ENCODE measurements at places on chromosomes 3 and 15.
A peak's percentile ranks its signal among the peaks of the same experiment; 100 is the strongest.

DNA sequence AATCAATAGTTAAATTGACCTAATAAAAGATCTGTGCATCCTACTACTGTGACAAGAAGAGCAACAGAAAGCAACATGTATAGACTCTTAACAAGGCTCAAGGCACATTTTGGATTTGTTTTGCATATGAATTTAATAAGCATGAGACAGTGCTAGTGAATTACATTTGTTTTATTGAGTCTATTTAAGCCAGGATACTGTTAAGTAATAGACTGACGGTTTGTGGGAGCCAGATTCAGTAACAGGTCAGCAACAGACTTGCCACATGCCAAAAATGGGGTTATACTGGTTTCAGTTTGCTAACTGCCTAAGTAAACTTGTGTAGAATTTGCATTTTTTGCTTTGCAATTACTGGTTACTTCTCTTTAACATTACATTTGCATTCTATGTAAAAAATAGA is 54.0 kb downstream of the MBNL1 start:
- DNase-seq = no peak

GRCh38 chr3:56802790-56803189 is 1.0 kb upstream of the ARHGEF3 start:
- no peak for DNase-seq

DNA sequence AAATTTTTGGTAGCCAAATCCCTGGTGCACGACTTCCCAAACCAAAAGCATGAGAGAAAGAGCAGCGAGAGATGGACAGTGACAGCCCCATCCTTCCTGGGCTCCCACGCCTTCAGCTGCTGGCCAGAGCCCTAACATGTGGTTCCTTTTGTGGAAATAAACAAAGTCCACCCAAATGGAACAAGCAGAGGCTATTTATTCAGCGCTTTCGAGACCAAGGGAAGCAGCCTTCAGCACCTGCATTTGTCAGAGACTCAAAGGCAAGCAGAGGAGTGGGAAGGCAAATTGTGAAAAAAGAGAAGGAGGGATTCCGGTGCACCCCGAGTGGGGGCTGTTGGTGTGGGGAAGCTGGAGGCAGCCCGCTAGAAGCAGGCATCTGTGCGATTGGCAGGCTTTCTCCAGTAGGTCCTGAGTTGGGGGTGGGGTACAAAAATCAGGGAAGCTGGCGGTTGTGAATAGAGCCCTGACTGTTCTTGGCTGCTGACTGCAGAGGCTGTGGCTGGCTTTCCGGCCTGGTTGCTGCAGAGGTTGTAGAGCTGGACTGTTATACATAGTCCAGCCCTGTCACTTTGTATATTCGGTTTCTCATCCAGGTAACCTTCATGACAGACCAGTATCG is 427.2 kb downstream of the OCA2 start:
- no peak for DNase-seq

DNA sequence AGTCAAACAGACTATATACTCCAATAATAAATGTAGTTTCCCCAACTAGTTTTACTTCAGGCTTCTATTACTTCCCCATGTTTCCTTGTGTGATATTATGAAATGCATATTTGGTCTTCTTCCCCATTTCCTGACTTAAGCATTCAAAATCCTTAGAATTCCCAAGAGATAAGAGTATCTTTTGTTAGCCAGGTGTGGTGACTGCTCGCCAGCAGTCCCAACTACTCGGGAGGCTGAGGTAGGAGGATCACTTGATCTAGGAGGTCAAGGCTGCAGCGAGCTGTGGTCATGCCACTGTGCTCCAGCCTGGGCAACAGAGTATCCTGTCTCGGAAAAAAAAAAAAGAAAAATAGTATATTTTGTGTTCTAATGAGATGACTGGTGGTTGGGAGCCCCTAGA is 72.7 kb upstream of the UBE2E2 start:
- DNase-seq = no peak

DNA sequence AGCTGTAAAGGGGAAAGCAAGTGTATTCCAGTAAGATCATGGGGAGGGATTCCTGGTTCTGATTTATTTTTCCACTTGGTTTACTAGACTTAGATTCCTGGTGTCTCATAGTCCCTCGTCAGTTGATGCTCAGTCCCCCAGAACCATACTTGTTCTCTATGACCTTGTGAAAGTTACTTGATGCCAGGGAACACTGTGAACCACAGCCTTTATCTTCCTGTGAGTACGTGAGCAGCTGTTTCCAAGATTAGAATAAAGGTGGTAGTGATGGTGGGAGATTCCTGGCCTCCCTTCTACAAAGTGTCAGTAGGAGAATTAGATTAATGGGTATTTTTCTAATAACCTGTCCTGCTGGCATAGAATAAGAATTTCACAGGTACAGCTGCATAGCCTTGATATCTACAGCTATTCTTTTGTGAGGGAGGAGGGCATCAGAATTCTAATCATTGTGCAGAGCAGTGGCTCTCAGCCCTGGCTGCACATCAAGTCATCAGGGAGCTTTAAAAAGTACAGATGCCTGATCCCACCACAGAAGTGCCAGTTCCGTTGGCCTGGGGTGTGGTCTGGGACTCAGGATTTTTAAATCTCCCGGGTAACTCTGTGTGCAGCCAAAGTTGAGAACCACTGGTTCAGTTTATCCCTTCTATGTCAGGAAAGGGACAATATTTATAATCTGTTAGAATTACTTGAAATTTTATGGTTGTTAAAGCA is 20.0 kb downstream of the GPD1L start:
- no peak for DNase-seq

- DNase-seq = peak; percentile 40
Measured at GRCh38 chr3:150763841-150764483, 993 bp upstream of the SIAH2 start.

- DNase-seq = no peak
Measured at GRCh38 chr15:72057548-72058091, 60.3 kb downstream of the MYO9A start.

- DNase-seq = no peak
Measured at GRCh38 chr15:54026258-54026657, 48.0 kb downstream of the UNC13C start.

- DNase-seq = no peak
Measured at GRCh38 chr3:126753191-126754160, 49.4 kb downstream of the CHCHD6 start.

GRCh38 chr3:168459226-168459784 is 363.6 kb upstream of the GOLIM4 start:
- no peak for DNase-seq

GRCh38 chr3:160796813-160797164 is 40.8 kb downstream of the PPM1L start:
- DNase-seq = no peak

DNA sequence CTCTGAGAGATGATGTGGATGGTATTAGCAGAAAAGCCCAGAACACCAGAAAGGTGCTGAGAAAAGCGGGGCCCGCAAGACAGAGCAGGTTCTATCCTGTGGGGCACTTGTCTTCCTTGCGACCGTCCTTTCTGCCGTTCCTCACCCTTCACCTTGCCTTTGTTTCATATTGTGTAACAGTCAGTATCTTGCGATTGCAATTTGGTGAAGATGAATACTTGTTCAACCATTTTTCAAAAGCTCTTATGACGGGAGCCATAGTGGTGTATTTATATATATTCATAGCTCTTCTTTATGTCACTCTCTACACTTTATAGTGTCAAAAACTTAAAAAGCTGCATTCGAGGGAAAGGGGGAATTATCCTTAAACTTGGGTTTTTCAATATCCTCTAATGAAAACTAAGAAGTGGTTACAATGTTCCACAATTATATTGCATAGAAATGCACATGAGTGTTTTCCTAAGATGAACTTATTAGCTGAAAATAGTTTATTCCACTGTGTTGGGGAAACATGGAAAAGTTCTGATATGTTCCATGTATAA is 797 bp downstream of the MAP3K13 start:
- DNase-seq = no peak

DNA sequence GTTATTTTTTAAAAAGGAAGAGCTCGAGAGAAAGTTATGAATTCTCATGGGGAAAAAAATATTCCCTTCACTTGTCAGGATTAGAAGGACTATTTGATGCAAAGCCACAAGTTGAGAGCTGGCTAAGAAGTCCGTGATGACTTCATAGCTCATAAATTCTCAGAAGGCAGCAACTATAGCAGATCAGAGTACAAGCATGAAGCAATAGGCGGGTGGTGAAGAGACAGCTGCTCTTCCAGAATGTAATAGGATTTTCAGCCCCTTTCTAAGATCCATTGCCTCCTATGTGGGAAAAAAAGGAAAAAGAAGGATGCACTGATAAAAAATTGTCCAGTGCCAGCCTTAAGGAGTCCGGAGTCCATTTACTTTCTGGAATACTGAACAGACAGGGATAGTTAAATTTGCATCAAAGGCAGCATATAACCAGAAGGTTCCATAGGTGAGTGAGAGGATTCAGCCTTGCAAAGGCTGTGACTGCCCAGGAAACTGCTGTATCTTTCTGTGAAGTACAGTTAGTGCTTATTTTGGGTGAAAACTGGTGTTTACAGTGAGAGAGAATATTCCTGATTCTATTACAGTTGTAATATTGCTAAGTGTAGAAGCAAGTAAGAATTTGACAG is 929.5 kb upstream of the ALCAM start:
- DNase-seq = no peak

GRCh38 chr3:52983828-52984227 is 62.0 kb downstream of the SFMBT1 start:
- DNase-seq = no peak

DNA sequence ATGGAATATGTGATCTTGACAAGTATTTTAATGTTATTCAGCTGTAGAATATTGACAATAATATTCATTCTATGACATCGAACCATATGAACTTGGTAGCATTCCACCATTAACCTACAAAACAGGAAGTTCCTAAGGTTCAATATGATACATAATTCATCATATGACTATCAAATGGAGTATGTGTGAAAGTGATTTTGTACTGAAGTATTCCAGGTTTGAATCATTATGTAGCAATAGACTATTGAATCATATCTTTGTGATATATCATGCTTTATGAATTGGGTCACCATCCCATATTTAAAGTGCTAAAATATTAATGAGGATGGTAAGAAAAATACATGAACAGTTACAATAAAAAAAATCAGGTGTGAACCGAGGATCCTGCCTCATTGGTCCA is 95.1 kb downstream of the TP63 start:
- DNase-seq = no peak

DNA sequence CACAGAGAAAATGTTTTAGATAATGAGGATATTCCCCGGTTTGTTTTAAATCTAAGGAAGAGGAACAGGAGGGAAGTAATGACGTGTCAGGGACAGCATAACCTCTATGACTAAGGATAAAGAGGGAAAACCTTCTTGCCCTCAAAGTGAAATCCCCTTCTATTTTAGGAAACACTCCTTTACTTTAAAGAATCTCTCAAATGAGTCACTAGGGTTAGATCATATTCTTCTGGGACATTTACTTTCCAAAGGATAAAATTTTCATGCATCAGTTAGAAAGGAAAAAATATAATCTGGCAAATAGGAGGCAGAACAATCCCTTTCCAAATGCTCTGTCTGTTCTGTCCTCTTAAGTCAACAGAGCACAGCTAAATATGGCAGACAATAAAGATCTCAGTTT is 43.2 kb upstream of the UBE2E2 start:
- DNase-seq = no peak

DNA sequence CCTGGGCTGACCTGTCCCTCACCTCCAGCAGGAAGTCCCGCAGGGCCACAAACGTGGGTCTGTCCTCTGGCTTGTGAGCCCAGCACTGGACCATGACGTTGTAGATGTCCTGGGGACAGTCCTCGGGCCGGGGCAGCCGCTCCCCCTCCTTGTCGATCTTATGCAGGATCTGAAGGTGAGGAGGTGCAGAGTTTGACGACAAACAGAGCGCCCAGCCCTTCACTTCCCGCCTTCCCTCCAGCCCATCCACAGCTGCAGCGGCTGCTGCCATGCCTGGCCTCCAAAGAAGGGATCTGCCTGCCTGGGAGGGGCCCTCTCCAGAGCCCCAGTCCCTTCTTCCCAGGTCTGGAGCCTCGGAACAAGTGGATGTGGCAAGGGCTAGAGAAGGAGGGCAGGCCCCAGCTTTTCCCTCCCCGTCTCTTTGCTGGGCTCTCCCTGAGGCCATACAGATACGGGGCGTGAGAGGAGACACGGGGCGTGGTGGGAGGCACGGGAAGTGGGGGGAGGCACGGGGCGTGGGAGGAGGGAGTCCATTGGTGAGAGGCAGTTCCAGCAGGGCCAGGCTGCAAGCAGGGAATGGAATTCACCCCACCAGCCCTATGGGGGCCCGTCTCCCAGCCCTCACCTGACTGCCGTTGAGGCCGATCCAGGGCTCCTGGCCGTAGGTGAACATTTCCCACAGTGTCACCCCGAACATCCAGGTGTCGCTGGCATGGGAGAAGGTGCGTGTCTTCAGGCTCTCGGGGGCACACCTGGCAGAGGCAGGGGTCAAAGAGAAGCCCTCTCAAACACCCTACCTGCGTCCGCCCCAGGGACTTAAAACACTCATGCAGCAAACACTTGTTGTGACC is 29.7 kb downstream of the TNK2 start:
- no peak for DNase-seq

DNA sequence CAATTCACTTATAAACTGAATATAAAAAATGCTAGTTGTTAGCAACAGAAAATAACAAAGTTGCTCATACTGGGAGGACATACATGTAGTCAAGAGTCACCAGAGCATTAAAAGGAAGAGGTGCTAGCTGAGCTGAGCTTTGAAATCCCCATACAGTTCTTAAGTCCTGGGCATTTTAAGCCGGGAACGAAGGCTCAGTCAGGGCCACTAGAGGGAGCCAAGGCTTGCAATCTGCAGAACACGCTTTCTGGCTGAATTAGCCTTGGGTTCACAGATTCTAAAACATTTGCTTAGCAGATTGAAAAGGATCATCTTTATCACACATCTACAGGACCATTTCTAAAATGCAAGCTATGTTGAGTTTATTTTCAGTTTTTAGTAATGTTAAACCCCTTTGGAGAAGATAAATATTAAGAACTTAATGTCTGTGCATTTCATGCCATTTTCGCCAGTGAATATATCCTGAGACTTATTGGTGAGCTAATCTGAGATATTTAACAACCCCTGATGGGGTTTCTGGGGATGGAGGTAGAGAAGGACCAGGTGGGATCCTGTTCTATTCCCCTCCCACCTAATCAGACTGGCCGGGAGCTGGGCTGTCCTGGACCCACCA is 26.3 kb upstream of the MNS1 start:
- peak; percentile 27 for DNase-seq

- no peak for DNase-seq
Measured at GRCh38 chr3:126554560-126555525, 3.9 kb downstream of the C3orf22 start.

DNA sequence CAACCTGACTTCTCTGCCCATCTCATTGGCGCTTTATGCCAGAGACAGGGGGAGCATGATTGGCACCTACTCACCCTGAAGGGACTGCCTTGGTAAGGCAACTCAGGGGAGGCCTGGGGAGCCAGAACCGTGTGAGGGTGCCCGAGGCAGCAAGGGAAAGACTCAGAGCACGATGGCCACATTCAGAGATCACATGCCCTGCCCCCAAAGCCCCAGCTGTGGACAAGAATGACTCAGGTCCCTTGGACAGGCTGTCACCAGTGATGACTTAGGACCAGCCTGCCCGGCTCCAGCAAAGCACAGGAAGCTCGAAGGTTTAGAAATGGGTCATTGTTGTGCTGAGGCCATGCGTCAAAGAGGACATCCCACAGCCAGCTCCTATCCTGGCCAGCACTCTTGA is 49.1 kb upstream of the LIMD1 start:
- DNase-seq = no peak

All from CD4-positive, alpha-beta T cell treated with Interleukin-6 at 100 ng/mL for 8 hours (primary cell).